ENCODE measurements at places on chromosomes 2 and 18.

- no peak for DNase-seq
Measured at GRCh38 chr18:37640504-37640903, 74.9 kb upstream of the CELF4 start.

DNA sequence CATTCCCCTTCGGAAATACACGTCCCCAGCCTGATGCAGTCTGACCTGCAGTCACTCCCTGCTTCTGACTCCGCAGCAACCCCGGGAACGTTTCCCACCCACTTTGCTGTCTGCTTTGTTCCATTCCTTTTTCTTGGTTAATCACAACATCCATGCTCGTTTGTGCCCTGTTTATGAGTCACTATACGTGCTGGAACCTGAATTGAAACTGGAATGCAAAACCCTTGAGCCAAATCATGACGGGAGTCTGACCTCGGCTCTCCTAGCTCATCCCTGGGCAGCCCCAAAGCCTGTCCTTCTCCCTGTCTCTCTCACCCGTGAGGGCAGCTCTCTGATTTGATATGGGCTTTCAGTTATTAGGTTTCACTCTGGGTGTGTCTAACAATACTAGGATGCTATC, 57.1 kb upstream of the RNF152 start:
- no peak for DNase-seq

- DNase-seq = no peak
Measured at GRCh38 chr2:5694306-5694705, 2.1 kb downstream of the SOX11 start.

- peak; percentile 38 for DNase-seq
Measured at GRCh38 chr2:112794131-112794733, 9.9 kb upstream of the IL1A start.

DNA sequence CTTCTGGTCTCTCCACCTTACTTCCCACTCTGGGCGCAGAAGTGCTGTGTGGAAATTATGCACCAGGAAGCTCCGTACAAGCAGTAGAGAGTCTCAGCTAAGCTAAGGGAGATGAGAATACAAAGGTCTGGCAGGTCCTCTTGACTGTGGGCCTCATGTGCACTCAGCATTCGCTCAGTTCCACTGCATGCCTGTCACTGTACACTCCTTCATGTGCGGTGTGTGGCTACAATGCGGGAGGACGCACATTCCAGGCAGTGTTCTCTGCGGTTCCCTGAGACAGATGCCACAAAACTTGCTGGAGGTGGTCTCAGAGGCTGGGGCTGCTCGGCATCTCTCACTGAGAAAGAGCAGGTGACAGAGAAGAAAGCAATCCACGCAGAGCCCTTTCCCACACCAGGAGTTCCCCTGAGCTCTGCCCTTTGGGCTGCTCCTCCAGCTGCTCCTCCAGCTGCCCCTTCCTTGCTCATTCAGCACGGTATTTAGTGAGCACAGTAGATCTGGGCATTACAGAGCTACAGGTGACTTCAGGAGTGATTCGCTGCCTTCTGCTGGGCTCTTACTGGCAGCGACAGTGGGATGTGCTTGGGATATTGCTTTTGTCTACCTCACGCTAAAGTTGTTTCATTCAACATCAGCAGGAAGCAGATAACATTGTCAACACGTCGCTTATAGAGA, 176.6 kb downstream of the SH3RF3 start:
- DNase-seq = no peak

GRCh38 chr18:22847867-22848451, 85.2 kb upstream of the RBBP8 start:
- DNase-seq = no peak

GRCh38 chr18:50177294-50177992, 17.5 kb downstream of the MYO5B start:
- DNase-seq = no peak

DNA sequence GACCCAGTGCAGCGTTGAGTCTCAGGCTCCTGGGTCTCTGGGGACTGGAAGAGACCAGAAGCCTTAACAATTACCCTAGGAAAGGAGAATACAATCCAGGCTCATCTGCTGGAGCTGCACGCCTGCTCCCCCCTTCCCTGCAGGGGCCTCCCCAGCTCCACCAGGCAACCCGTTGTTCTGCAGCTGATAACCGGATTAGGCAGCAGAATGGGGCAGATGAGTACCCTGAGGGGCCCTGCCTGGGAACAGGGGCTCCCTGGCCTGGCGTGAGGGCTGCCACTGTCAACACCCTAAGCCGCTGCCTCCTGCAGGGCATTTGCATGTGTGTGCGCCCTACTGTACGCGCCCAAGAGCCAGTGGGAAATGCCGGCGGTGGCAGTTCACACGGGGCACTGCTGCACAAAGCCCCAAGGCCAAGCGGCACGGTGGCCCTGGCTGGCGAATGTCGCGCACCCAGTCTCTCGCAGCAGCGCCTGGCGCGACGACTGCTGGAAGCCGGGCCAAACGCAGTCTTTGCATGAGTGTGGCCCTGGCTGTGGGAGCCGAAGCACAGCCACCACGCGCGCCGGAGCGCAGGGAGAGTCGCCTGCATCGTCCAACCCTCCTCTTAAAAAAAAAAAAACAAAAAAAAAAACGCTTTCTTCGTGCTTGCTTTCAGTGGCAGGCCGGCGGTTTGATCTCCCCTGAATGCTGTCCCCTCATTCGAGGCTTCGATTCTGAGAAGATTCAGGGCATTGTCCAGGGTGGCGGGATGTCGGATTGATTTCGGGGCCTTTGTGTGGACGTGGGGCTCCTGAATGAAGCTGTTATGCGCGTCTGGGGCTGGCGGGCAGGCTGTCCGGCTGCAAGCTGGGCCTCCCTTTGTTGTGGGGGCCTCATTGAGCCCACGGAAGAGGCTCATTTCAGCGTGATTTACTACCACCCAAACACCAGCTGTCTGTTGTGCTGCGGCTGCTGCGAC, 63.8 kb downstream of the SETBP1 start:
- DNase-seq = no peak

GRCh38 chr18:54223568-54224241, 764 bp downstream of the MBD2 start:
- peak; percentile 47 for DNase-seq

GRCh38 chr2:188039307-188039706, 252.4 kb upstream of the GULP1 start:
- no peak for DNase-seq

GRCh38 chr18:74515620-74516231, 18.6 kb upstream of the CNDP1 start:
- DNase-seq = no peak

DNA sequence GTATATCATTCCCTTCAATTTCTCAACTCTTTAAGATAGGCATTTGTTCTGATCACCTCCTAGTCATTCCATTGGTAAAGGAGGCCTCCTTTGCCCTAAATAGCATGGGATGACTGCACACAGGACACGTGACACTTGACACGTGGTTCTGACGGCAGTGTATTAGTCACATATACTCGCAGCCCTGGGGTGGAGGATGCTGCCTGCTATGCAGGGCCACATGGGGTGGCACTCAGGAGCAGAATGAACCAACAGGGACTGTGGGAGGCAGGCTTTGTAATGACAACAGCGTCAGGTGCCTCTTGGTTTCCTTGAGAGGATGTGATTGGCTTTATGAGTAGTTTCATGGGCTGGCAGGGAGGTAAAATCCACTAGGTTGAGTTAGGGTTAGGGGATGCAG, 9.3 kb upstream of the KCNS3 start:
- DNase-seq = no peak

- no peak for DNase-seq
Measured at GRCh38 chr2:218875692-218876246, 4.9 kb upstream of the WNT10A start.

- DNase-seq = no peak
Measured at GRCh38 chr2:73981081-73982001, 3.4 kb upstream of the TET3 start.

- DNase-seq = no peak
Measured at GRCh38 chr2:23636426-23636825, 251.4 kb downstream of the KLHL29 start.

DNA sequence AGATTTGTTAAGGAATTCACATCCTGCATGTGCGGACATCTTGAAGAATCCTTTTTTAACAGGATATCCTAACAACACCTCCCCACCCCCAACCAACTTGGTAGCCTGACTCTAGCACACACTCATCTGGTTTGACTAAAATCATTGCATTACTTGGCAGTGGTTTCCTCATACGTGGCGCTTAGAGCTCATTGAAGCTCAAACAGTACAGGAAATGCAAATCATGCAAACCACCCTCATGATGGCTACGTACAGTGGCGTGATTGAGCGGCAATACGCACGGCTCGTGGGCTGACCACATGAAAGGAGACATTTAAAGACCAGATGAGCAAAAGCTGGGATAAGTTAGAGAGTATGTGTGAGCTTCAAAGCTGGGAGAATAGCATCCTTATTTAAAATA, 336.2 kb downstream of the ZEB2 start:
- peak; percentile 84 for DNase-seq

- no peak for DNase-seq
Measured at GRCh38 chr18:59957957-59958356, 58.2 kb downstream of the PMAIP1 start.

- DNase-seq = no peak
Measured at GRCh38 chr2:209581040-209581439, 157.2 kb downstream of the MAP2 start.

DNA sequence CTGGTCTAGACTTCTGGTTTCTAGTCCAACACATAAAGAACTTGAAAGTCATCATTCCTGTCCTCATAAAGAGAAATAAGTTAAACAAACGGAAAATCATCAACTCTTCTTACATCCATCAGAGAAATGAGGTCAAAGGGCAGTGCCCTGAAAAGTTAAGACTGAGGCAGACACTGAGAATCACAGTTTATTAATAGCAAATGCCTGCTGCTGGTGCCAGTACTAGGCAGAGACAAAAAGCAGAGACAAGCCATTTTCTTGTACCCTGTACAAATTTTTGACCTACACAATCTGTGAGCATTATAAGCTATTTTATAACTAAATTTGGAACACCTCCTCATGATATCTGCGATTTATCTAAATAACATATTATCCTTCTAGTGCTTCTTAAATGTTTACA, 36.8 kb downstream of the ATF2 start:
- DNase-seq = no peak

GRCh38 chr18:78080081-78080480, 830.4 kb downstream of the GALR1 start:
- no peak for DNase-seq

DNA sequence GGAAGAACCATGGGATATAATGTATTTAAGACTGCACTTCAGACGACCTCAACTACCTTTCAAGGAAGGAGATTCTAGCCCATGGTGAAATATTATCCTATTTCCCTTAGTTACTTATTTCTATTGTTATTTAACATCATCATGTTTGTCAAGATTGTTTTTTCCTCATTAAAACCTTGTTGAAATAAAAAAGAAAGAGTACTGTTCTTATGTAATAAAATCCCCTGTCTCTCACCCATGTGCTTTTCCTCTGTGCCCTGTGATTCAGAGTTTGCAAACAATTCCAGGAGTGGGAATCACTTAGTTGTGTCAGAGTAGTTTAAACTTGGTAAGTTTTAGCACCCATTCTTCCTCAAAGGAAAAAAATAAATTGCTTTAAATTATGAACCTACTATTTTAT, 43.6 kb downstream of the ERBB4 start:
- DNase-seq = no peak

GRCh38 chr18:11728249-11728648, 39.2 kb downstream of the GNAL start:
- DNase-seq = peak; percentile 2

GRCh38 chr2:125386074-125386473, 1269.9 kb upstream of the GYPC start:
- no peak for DNase-seq

DNA sequence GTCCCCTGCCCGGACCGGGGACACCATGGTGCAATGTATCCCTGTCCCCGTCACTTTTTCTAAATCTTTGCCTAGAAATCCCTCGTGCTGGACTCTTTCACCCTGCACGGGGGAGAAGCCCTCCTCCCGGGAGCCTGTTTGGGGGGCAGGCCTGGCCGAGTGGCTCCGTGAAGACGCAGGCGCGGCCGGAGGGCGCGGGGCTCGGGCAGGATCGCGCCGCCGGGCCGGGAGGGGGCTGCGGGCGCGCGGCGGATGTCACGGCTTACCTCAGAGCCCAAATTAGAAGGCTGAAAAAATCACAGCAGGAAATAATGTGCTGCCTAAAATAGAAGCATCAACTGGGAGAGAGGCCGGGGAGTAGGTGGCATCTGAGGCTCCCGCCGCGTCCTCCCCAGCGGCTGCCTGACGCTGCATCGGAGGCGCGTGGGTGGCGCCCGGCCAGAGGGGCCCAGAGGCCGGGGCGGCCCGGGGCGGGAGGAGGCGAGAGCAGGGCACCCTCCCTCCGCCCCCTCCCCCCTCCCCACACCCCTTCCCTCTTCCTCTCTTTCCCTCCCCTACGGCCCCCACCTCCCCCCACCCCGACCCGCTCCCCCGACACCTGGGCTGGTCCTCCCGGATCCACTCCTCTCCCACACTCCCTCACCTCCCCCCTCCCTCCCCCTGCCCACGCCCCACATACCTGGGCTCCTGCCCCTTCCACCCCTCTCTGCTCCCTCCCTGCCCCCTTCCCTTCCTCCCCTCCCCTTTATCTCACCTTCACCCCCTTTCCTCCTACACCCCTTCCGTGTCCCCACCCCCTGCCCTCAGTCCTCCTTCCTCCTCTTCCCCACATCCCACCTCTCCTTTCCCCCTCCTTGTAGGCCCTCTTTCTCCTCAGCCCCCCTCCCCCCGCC, 51.9 kb downstream of the SLC4A1AP start:
- peak; percentile 42 for DNase-seq

DNA sequence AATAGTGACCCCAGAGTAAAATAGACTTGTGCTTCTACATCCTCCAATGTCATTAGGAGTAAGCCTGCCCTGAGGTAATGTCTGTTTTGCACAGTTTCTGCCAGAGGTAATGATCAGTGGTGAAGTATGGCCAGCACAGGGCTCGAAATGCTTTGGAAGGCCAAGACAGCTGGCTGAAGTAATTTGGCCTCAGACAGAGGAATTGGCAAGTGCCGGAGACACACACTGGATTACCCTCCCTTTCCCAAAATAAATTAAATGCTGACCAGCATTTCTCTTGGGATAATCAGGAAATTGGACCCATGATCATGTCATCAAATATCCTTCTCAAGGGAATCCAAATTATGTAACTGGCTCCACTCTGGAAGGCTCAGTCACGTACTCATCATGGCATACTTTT, 379.0 kb upstream of the CHST9 start:
- DNase-seq = no peak

DNA sequence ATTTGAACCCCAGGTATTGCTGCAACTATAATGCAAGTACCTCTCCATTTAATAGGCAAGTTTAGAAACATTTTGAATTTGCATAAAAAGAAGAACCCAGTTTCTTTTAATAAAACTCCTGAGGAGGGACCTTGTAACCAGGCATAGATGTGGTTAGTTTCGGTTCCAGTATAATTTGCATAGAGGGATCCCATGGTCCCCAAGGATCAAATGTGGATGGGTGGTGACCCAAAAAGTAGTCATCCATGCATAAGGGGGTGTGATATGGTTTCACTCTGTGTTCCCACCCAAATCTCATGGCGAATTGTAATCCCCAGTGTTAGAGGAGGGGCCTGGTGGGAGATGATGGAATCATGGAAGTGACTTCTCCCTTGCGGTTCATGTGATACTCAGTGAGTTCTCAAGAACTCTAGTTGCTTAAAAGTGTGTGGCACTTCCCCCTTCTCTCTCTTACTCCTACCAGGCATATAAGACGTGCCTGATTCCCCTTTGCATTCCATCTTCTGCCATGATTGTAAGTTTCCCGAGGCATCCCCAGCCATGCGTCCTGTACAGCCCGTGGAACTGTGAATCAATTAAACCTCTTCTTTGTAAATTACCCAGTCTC, 40.2 kb upstream of the SKA1 start:
- DNase-seq = no peak

Data from CD4-positive, alpha-beta T cell treated with Interleukin-21 for 1 hour (primary cell).